ENCODE measurements at places on chromosomes 11 and 22. TPM values are rescaled to one million over a fixed set of nuclear protein-coding genes. Genes with fewer than 3 reads are reported as not detected.

Gene F2
- not detected for total RNA-seq

Gene OR10G6
- not detected for total RNA-seq

Gene PKP3
- total RNA-seq: 0.43 TPM

Gene SPDYC
- not detected for total RNA-seq

Gene ART5
- 1.1 TPM for total RNA-seq

Gene MOB2
- 22.0 TPM for total RNA-seq

Gene OR5AR1
- total RNA-seq: not detected

Gene VPREB3
- not detected for total RNA-seq

- DNase-seq: no peak
These were observed 6.5 kb upstream of the DRICH1 start for GRCh38 chr22:23638611-23639010.

DNA sequence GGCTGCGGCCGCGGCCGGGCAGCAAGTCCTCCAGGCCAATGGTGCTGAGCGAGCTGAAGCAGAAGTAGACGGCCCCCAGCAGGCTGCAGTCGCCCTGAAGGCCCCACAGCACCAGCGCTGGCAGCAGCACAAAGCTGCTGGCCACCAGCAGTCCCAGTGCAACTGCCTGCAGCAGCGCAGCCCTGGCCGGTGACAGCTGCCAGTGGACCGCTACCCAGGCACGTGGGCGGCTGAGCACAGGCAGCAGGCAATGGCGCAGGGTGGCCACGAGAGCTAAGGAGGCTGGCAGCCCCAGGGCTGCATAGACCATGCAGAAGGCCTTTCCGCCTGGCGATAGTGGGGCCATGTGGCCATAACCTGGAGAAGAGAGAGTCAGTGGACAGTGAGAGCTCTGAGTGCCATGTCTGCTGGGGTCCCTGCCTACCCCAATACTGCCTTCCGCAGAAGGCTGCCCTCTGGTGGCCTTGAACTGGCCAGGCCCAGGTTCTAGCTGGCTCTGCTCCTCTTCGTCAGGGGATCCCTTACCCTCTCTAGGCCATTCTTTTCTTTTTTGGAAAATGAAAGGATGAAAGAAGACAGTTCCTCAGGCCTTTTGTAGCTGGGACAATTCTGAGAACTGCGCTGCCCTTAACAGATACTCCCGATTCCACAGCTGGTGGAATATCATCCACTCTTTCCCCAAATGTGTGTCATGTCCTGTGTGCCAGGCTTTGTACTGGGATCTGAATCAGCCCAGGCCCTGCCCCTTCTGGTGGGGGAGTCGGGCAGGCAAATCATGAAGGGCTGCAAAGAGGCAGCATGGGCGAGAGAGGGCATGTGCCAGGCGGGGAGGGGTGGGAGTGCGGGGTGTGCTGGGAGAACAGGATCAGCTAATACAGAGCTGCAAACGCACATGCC lies 1.8 kb downstream of the KCNK7 start:
- no peak for DNase-seq

DNA sequence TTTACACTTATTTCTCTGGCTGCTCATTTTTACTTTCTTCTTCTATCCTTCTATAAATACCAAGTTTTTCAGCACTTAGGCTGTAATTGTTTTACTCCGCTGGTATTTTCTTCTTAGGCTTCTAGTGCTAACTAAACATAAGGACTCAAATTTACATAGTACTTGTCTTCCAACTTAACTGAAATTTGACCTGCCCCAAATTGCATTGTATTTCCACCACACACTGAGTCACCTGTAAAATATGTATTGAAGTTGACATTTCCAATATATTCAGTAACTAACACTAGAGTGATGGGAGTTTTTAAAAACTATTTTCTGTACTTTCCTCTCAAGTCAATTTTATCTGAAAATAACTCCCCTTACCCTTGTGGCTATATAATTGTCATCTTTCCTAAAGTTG lies 1794.1 kb upstream of the RAG2 start:
- no peak for DNase-seq

DNA sequence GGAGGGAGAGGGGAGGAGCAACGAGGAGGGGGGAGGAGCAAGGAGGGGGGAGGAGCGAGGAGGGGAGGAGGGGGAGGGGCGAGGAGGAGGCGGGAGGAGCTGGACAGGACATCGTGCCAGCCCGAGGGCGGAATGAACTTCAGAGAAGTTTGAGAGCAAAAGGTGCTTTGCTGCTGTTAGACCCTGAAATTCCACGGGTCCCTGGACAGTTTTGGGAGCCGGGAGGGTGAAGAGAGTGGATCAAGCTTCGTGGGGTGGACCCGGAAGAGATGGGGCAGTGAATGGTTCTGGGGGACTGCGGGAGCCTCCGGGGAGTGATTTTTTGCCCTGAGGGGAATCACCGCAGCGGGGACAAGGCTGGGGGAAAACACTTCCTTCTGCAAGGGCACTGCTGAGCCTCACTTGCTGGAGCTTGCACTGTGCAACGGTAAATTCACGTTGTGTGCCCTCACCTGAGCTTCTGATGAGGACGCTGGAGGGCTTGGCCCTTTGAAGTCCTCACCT lies 10.7 kb upstream of the NLRP6 start:
- DNase-seq: no peak

- DNase-seq: no peak
These were observed 11.2 kb downstream of the LARGE1 start for GRCh38 chr22:33909075-33909458.

- DNase-seq: no peak
These were observed 417.8 kb upstream of the CADM1 start for GRCh38 chr11:115921986-115922385.

- DNase-seq: no peak
These were observed 58.5 kb downstream of the SMCO4 start for GRCh38 chr11:93484716-93485115.

GRCh38 chr11:117826832-117827231 lies 2.3 kb upstream of the FXYD2 start:
- DNase-seq: no peak

GRCh38 chr22:50531546-50531961 lies 1.7 kb upstream of the TYMP start:
- no peak for DNase-seq

GRCh38 chr22:28222052-28222451 lies 303.0 kb upstream of the PITPNB start:
- no peak for DNase-seq

- no peak for DNase-seq
These were observed 988 bp downstream of the TNRC6B start for GRCh38 chr22:40178417-40179409.

- DNase-seq: no peak
These were observed 10.4 kb downstream of the TMPRSS6 start for GRCh38 chr22:37098976-37099591.

DNA sequence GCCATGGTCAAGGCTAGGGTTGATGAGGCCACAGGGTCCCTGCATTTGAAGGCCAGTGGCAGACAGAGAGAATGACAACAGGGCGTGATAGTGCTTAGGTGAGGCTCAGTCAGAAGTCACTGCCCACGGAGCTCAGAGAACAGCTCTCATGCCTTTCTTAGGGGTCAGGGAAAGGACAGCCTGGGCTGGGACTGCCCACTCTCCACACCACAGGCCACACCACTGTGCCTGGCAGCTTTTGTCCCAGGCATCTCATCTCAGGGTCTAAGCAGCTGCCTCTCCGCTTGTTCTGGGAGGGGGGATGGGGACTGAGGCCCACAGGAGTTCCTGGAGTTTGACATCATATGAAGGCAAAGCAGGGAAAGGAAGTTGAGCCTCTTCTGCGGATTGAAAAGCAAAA lies 150.2 kb upstream of the B3GAT1 start:
- DNase-seq: peak; percentile 23

- no peak for DNase-seq
These were observed 2.0 kb downstream of the ARHGAP32 start for GRCh38 chr11:129190087-129190486.

- no peak for DNase-seq
These were observed 6.8 kb downstream of the FUT4 start for GRCh38 chr11:94550513-94550912.

DNA sequence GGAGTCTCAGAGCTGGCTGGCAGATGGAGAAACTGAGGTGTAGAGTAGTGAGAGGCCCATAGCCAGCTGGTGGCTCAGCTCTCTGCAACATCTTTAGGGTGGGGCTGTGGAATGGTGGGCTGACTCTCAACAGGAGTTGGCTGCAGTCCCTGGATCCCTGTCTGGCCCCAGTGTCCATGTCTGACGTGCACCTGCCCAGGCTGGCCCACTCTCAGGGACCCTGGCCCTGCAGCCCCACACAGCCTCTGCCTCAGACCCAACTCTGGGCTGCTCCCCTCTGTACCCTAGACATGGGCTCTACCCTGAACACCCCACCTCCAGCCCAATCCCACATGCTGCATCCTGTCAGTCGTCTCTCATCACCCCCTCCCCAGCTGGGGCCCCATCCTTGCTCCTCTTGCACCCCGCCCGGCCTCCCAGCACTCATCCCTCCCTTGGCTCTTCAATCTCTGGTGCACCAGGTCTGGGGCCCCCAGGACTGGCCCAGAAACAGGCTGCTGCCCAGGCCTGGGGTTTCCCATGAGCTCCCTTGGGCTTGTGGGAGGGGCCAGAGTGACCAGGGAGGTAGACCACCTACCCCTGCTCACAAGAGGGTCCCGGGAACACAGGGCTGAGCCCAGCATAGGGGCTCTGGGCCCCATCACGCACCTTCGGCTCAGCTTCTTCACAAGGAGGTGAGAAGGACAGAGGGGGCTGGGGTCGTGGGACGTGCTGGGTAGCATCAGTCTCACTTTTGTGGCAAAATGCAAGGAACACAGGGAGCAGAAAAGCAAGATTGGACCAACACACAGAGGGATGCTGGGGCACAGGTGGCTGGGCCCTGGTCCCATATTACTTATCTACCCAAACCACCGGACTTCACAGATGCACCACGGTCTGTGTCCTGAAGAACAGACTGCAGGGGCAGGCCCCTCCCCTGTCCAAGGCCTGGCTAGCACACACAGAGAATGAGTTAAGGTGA lies 31.5 kb downstream of the ARVCF start:
- no peak for DNase-seq

- no peak for DNase-seq
These were observed 136.2 kb upstream of the ZC3H12C start for GRCh38 chr11:109957000-109957399.

GRCh38 chr22:44348971-44349560 lies 36.3 kb upstream of the SHISAL1 start:
- DNase-seq: no peak

- DNase-seq: no peak
These were observed 125.3 kb downstream of the MPPED1 start for GRCh38 chr22:43537019-43537585.

- DNase-seq: no peak
These were observed 61.8 kb upstream of the CRTAM start for GRCh38 chr11:122776546-122776945.

GRCh38 chr11:106706355-106706754 lies 311.9 kb downstream of the GUCY1A2 start:
- no peak for DNase-seq

DNA sequence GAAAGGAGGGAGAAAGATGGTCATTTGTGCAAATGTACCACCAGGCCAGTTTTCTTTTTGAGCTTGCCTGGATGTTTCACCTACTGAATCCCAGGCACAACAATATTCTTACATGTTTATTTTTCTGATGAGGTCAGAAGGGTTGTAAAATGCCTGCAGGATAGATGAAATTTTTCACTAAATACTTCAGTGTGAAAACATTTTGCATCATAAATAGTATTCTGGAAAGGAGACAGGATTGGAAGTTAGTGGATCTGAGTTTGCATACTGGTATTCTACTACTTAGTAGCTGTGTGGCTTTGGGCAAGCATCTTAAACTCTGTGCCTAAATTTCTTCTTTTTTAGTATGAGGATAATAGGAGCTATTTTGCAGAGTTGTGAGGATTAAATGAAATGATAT lies 24.8 kb downstream of the RNF169 start:
- no peak for DNase-seq

DNA sequence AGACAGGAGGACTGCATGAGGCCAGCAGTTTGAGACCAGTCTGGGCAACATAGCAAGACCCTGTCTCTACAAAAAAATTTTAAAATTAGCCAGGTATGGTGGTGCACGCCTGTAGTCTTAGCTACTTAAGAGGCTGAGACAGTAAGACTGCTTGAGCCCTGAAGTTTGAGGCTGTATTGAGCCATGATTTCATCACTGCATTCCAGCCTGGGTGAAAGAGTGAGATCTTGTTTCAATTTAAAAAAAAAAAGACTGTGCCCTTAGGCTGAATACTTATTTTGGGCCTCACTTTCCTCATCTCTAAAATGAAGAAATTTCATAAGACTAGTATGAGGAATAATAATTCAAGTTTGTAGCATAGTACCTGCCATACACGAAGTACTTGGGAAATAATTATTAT lies 6.9 kb downstream of the AQP11 start:
- no peak for DNase-seq

- no peak for DNase-seq
These were observed 733.0 kb upstream of the KIRREL3 start for GRCh38 chr11:127733552-127733951.

- peak; percentile 96 for DNase-seq
These were observed 62.5 kb upstream of the PPARA start for GRCh38 chr22:46087816-46088277.

- no peak for DNase-seq
These were observed 7.0 kb downstream of the UNC93B1 start for GRCh38 chr11:67996622-67997474.

- DNase-seq: no peak
These were observed 57.9 kb downstream of the SYTL2 start for GRCh38 chr11:85752890-85753581.

- DNase-seq: no peak
These were observed 277.1 kb downstream of the TTC28 start for GRCh38 chr22:28402539-28402938.

- DNase-seq: no peak
These were observed 33.3 kb upstream of the ADSL start for GRCh38 chr22:40313007-40313406.

DNA sequence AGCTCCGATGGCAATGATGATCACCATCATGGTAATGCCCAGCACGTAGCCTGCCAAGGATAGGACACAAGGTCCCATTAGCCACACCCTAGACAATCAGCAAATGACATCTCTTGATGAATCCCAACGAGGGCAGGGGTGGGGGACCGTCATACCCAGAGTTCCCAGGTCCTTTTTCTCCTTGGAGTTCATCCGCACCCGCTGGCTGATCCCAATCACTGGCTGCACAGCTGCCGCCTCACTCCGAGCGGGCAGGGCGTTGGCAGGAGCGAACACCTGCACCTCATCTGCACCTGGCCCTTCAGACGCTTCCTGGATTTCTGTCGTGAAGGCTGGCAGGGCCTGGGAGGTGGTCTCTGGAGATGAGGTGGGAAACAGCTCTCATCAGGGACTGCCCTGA lies 2.9 kb downstream of the PIK3IP1 start:
- no peak for DNase-seq

- DNase-seq: no peak
These were observed 39.5 kb downstream of the CHKA start for GRCh38 chr11:68081691-68082090.

DNA sequence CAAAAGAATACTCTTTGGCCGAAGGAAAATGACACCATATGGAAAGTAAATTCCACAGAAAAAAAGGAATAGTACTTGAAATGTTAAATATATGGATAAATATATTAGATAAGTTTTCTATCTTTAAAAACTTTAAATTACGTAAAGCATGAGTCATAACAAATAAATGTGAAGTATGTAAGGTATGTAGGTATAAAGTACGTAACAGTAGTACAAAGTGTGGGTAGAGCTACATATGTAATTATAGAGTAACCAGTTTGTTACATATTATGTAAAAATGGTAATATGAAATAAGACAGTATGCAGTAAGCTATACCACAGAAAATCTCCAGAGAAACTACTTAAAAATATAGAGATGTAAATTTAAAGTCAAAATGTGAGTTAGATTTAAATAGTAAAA lies 582.3 kb upstream of the CHORDC1 start:
- no peak for DNase-seq

- DNase-seq: no peak
These were observed 75.9 kb downstream of the CADM1 start for GRCh38 chr11:115428306-115428705.

Data from right atrium auricular region (tissue), 2 donors.